ENCODE measurements at places on chromosomes 6 and 20.

- DNase-seq: no peak
These were observed 182.2 kb upstream of the STXBP5 start for GRCh38 chr6:147022041-147022440.

- DNase-seq: no peak
These were observed 170.2 kb downstream of the SCP2D1 start for GRCh38 chr20:18983796-18984195.

GRCh38 chr6:148747471-148748165, 788 bp downstream of the UST start:
- DNase-seq: no peak

DNA sequence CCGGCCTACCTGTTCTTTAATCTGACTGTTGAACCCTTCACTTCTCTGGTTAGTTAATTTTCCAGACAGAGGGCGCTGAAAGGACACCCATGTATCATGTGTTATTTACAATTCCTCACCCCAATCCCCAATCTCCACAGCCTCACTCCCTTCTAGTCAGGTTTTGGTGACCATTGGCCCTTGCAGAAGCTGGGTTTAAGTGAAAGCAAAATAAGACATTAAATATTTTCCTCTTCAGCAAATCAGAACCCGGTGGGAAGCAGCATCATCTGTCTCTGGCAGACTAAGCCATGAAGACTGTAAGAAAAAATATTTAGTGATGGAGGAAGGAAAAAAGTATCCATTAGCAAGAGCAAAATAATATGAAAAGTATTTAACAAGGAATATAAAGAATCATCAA, 9.4 kb upstream of the HLA-DQA1 start:
- no peak for DNase-seq

GRCh38 chr6:124669713-124670480, 292.3 kb upstream of the RNF217 start:
- DNase-seq: no peak

- DNase-seq: no peak
These were observed 75.1 kb downstream of the QKI start for GRCh38 chr6:163489584-163489983.

DNA sequence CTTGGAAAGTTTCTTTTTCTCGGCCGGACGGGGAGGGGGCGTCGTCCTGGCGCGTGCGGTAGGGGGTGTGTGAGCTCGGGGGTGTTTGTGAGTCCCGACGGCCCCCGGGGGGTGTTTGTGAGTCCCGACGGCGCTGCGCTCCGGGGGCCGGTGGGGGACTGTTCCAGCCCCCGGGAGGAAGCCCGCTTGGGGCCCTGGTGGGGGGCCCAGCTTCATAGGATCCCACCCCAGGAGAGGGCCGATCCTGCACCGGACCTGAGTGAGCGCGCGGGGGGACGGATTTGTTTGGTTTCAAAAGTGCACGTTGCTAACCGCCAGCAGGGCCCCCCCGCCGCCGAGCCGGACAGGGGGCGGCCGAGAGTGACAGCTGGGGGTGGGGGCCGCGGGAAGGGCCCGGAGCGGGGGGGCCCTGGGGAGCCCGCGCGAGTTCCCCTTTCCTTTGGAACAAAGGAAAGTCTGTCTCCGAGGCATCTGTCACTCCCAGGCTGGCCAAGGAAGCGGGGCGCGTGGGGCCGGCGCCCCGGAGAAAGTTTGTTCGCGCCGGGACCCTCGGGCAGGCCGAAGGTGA, 485 bp downstream of the TGIF2 start:
- DNase-seq: no peak

DNA sequence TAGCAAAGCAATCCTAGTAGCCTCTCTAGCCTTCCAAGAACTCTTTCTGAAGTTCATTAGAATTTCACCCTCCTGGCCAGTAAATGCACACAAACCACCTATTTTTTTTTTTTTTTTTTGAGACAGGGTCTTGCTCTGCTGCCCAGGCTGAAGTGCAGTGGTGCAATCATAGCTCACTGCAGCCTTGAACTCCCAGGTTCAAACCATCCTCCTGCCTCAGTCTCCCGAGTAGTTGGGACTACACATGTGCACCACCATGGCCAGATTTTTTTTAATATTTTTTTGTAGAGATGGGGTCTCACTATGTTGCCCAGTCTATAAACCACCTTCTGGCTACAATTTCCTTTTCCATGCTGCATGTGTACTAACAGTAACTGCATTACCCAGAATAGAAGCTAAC, 301.3 kb downstream of the ZNF217 start:
- DNase-seq: no peak

DNA sequence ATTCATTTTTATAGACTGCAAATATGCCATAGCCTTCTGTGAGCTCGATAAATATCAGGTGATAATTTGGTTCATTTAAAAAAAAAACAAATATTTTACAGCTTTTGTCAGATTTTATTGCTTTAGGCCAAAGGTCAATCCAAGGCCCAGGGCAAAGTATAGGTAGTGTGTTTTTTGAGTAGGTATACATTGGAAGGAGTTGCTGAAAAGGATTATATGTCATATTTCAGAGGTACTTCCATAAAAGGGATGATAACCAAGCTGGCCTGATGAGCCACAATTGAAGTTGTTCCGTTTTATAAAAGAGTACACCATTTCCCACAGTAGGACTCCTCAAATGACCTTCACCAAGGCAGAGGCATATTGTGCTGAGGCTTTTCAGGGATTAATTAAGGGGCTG, 452.8 kb upstream of the FLRT3 start:
- no peak for DNase-seq

DNA sequence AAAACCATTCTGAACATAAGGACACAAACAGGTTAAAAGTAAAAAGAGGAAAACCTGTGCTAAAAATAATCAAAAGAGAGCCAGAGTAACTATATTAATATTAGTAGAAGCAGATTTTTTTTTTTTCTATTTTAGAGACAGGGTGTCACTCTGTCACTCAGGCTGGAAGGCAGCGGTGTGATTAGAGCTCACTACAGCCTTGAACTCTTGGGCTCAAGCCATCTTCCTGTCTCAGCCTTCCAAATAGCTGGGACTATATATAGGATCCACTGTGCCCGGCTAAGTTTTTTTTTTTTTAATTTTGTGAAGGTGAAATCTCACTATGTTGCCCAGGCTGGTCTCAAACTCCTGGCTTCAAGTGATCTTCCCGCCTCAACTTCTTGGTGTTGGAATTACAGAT, 33.4 kb upstream of the PLN start:
- no peak for DNase-seq

DNA sequence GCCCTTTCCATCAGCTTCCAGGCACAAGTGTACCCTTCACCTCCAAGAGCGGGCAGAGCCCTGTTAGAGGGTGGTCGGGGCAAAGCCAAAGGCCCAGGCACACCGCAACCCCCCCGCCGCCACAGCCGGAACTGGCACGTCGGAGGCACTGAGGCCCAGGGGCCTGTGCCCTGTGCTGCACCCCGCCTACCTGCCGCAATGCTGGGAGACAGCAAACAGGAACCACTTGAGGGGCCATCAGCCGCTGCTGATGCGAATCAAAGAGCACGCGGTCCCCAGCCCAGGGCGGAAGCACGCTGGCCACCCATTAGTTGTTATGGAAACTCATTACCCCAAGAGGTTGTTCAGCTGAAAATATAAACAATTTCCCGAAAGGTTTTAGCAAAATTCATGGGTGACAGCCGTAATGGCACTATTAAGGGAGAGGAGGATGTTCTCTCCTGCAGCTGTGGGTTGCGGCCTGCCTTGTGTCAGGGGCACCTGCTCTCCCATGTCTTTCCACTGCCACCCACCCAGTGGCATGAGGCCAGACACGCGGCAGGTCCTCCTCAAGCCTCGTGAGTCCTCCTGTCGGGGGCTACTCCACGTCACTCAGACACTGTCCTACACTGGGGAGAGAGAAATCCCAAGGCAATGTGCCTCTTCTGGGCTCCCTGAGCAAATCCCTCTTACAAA, 65.3 kb downstream of the EDN3 start:
- DNase-seq: no peak

- no peak for DNase-seq
These were observed 107.7 kb downstream of the CD109 start for GRCh38 chr6:73803562-73804241.

GRCh38 chr6:16305246-16305725, 66.9 kb downstream of the GMPR start:
- DNase-seq: peak; percentile 88

- DNase-seq: no peak
These were observed 48.2 kb upstream of the ADTRP start for GRCh38 chr6:11826779-11827178.

DNA sequence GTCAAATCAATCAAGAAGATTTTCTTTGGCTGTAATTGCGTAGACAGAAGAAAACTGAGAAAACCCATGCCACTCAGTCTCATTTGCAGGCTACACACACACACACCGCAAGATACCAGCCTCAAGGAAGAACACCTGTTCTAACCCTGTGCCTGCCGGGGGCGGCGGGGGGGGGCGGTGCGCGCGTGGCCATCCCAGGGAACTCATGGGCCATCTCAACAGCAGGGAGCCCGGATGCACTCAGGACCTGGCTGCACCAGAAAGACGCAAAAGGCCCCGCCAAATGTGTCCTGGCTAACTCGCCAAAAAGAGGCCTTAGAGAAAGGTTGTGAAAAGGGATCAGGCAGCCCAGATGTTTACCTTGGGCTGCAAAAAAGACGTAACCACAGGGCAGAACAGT, 2.1 kb downstream of the B3GAT2 start:
- no peak for DNase-seq

DNA sequence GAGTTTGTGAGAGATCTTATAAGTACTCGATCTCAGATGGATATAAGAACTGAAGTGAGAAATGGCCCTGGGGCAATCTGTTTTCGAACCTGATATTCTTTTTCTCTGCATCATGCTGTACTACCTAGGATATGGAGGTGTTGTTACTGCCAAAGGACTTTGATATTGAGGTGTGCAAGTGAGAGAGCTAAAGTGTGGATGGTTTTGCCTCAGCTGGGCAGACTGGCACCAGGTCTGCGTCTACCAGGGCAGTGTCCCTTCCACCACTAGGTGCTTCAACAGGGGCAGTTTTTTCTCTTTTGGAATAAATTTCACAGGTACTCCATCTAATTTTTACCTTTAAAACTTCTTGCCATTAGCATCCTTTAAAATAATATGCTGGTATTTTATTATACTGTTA, 35.0 kb downstream of the ADGRG6 start:
- no peak for DNase-seq

GRCh38 chr20:39974966-39975501, 714.0 kb downstream of the MAFB start:
- no peak for DNase-seq

DNA sequence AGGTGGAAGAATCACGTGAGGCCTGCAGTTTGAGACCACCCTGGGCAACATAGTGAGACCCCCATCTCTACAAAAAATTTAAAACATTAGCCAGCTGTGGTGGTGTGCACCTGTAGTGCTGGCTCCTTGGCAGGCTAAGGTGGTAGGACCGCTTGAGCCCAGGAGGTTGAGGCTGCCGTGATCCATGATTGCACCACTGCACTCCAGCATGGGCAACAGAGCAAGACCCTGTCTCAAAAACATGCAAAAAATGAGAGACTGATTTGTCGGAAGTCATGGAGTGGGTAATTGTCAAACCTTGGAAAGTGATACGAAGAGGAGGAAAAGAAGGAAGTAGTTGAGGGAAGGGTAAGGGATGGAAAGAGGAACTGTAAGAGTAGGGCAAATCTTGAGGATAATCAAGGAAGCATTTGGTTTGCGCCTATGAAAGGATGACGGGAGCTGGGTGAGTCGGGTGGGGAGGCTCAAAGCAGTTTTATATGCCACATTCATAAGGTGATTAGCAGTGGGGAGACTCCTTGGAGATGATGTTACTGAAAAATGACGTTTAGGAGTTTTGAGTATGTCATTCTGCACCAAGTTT, 14.5 kb downstream of the L3MBTL3 start:
- no peak for DNase-seq

- no peak for DNase-seq
These were observed 108.0 kb downstream of the PPP1R14C start for GRCh38 chr6:150250826-150251225.

- no peak for DNase-seq
These were observed 24.4 kb downstream of the DYNLT1 start for GRCh38 chr6:158619922-158620801.

GRCh38 chr6:51854876-51855275, 232.5 kb downstream of the PKHD1 start:
- no peak for DNase-seq

GRCh38 chr20:2820896-2821869, 5.0 kb downstream of the TMEM239 start:
- DNase-seq: no peak

GRCh38 chr6:49787176-49787575, at the start of gene PGK2:
PGK2 (minus strand) TSS chr6:49787285; CDS start chr6:49787187, 98 bp downstream.
- no peak for DNase-seq

- no peak for DNase-seq
These were observed 593.8 kb upstream of the NRSN1 start for GRCh38 chr6:23532227-23532626.

- DNase-seq: no peak
These were observed 4.0 kb downstream of the DYNLT1 start for GRCh38 chr6:158640519-158640918.

DNA sequence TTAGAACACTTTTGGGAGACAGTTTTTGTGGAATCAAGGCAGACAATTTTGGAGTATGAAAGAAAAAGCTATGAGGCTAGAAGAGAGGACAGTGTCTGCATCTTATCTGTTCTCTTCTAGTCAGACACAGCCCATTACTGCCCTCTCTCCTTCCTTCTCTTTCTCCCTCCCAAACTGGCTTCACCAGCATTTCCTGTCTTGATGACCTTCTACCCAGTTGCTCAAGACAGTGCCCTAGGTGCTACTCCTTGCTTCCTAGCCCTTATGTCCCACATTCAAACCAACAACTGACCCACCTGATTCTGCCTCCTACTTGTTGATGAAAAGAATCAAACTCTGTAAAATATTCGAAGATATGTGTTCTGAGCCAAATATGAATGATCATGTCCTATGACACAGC, 116.4 kb upstream of the RIPOR2 start:
- DNase-seq: no peak

DNA sequence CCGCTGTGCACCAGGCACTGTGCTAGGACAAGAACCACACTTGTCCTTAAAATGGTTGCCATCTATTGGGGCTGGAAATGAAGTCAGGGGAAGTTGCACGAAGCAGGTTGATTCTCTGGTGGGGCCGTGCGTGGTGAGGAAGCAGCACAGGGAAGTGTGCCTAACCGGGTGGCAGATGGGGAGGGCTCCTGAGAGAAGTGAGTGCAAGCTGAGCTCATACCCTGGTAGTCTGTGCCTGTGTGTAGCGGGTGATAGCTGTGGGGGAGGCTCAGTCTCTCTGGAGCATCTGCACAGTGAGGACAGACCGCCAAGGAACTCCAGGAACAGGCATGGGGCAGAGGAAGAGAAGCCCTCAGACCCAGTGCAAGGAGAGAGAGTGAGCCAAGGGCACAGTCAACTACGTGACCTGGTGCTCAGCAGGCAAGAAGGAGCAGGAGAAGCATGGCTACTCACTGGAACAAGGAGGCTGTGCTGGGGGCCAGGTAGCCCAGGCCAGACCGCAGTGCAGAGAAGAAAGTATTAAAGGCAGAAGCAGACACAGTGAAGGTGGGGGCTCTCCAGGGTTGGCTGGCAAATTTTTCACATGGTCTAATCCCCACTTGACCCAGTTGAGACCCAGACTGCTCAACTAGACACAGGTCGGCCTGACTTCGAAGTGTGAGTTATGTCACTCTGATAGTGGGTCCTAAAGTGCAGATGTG, 155.0 kb downstream of the CDH26 start:
- no peak for DNase-seq
